Stimulated activated CD4-positive, alpha-beta T cell treated with anti-CD3 and anti-CD28 coated beads, Interleukin-15, amount 100 ng/mL, for 24 hours (primary cell): ENCODE measurements at places on chromosomes 6 and 20.

- DNase-seq: peak; percentile 39
Measured at GRCh38 chr6:4805553-4806336, 29.5 kb downstream of the CDYL start.

GRCh38 chr6:73519926-73520687 is 725 bp downstream of the EEF1A1 start:
- DNase-seq: peak; percentile 87

DNA sequence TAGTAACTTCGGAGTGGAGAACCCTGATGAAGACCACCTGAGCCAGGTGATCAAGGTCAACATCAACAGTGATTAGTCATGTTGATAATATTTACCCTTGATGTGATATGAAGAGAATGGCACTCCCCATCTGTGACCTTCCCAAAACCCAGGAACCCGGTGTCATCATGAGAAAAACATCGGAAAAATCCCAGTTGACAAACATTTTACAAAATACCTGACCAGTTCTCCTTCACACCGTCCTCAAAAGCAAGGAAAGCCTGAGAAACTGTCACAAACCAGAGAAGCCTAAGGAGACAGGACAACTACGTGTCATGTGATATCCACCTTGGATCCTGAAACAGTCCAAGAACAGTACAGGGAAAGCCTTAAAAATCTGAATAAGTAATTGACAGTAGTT is 197.3 kb downstream of the ZMYND8 start:
- no peak for DNase-seq

GRCh38 chr6:139742671-139743070 is 368.2 kb upstream of the CITED2 start:
- no peak for DNase-seq

DNA sequence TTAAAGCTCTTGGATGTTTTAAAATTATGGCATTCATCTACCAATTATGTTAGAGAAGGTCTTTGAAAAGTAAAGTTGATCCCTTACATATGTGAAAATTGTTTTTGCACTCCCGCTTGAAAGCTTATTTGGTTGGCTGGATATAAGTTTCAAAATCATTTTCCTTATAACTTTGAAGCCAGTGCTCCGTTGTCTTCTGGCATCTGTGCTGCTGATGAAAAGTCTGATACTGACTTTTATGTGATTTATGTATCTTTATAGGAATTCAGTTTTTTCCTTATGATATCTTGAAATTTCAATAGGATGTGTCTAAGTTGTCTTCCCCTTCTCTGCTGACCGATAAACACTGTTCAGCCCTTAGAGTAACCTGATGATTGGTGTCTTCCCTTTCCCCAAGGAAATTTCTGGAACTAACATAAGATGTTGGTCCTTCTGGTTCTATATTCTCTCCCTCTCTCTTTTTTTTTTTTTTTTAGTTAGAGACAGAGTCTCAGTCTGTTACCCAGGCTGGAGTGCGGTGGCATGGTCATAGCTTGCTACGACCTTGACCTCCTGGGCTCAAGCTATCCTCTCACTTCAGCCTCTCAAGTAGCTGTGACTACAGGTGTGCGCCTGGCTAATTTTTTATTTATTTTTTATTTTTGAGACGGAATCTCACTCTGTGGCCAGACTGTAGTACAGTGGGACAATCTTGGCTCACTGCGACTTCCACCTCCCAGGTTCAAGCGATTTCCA is 12.7 kb downstream of the PANK2 start:
- no peak for DNase-seq

- DNase-seq: no peak
Measured at GRCh38 chr6:75431379-75431778, 62.2 kb downstream of the FILIP1 start.

DNA sequence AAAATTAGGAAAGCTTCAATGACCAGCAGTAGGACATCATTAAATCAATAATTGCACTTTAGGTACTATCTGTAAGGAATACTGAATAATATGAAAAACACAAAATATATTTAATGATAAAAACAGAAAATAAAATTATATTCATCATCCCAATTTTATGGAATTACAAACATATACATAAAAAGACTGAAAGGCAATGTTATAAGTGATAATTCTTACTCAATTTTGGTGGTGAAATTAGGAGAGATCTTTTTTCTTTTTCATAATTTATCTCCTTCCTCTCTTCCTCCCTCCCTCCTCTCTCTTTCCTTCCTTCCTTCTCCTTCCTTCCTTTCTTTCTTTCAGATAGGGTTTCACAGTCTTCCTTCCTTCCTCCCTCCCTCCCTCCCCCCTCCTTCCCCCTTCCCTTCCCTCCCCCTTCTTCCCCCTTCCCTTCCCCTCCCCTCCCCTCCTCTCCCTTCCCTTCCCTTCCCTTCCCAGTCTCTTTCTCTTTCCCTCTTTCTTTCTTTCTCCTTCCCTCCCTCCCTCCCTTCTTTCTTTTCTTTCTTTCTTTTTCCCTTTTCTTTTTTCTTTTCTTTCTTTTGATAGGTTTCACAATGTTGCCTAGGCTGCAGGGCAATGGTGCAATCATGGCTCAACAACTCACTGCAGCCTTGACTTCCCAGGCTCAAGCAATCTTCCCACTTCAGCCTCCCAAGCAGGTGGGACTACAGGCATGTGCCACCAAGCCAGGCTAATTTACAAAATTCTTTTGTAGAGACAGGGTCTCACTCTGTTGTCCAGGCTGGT is 36.8 kb downstream of the RSPH3 start:
- DNase-seq: no peak

DNA sequence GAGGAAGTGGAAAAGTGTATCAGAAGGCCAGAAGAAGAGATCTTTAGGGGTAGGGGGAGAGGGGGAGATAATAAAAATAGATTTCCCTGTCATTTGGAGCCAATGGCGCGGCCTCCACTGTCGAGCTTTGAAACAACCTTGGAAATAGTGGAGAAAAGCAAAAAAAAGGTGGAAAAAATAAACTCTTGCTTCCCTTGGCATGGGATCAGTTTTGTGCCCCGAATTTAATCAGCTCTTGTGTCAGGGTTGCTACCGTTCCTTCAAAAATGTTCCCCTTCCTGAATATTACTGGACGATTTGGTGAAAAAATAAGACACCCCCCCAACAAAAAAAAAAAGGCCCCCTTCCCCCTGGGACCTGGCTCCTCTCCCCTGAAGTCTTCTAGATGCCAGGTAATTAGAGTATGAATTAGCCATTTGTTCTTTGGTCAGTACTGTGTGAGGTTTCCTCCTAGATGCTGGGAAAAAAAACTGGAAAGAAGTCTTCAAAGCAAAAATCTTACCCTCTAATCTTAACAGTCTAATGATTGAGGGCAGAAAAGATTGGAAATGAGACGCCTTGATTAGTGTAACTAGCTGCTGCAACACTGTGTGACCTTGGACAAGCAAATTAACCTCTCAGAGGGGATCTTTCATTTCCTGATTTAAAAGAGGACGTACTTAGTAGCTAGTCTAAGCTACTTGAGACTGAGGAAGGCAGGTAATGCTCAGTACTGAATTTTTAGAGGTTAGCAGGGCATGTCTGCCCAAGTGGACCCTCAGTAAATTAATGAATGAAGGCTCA is 872 bp upstream of the RBM39 start:
- no peak for DNase-seq

GRCh38 chr6:157791450-157791849 is 31.6 kb upstream of the SNX9 start:
- no peak for DNase-seq

DNA sequence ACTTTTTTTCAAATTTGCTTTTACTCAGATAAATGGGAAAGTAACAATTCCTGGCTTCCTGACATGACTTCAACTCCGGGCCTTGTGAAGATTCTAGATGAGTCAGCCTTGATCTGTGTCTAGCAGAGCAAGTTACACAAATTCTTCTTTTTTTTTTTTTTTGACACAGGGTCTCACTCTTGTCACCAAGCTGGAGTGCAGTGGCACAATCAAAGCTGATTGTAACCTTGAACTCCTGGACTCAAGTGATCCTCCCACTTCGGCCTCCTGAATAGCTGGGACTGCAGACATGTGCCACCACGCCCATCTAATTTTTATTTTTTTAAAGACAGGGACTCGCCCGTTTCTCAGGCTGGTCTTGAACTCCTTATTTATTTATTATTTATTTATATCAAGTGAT is 7.3 kb upstream of the ARHGAP18 start:
- no peak for DNase-seq

- no peak for DNase-seq
Measured at GRCh38 chr20:8394308-8394945, 262.4 kb downstream of the PLCB1 start.

- DNase-seq: no peak
Measured at GRCh38 chr20:23435626-23436539, 3.6 kb upstream of the CSTL1 start.

GRCh38 chr20:33082546-33082945 is 3.1 kb downstream of the BPIFB4 start:
- no peak for DNase-seq

- DNase-seq: no peak
Measured at GRCh38 chr6:77403424-77403823, 59.9 kb downstream of the HTR1B start.

DNA sequence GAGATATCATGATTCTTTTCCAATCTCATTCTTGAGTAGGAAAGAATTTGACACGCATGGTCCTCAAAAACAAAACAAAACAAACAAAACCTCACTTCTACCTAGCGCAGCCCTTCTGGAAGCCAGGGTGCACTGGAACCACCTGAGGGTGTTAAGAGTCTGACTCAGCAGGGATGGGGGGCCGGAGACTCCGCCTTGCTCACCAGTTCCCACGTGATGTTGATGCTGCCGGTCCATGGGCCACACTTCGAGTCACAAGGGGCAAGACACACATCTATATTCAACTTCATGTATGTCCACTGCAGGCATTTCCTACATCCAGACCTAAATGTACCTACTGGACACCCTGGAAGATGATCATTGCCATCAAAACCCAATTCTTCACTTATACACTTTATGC is 30.4 kb downstream of the BFSP1 start:
- no peak for DNase-seq

GRCh38 chr20:62902926-62903615 is 23.2 kb downstream of the DIDO1 start:
- DNase-seq: peak; percentile 27

- no peak for DNase-seq
Measured at GRCh38 chr6:158475344-158476302, 84.3 kb upstream of the TMEM181 start.

- no peak for DNase-seq
Measured at GRCh38 chr6:96934087-96934486, 9.6 kb downstream of the KLHL32 start.

DNA sequence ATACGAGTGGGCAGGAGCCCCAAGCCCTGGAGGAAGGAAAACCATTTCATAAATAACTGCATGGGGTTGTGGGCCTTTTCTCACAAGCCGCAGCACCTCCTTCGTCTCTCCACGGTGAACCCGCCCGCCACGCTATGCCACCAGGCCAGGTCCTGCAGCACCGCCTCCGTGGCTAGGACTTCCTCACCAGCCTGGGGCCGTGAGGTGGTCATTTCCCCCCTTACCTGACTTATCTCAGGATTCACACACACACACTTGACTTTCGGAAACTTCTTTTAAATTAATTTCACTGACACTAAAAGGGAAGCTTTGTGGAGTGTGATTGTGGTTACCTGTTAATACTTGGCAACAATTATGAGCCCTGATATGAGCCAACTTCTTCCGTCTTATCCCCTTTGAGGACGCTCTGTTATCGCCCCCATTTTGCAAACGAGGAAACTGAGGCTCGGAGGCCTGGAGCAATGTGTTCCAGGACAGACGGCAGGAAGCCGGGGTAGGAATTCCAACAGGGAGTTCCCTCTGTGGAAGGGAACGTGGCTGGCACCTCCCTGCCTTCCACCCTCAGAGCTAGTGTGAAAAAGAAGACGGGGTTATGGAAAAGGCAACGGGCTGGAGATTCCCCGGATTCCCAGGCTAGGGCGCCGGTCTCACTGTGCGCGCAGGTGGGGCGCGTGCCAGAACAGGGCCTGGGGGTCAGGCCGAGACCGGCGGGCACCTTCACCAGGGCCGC is 817 bp upstream of the SLCO4A1 start:
- DNase-seq: peak; percentile 37

DNA sequence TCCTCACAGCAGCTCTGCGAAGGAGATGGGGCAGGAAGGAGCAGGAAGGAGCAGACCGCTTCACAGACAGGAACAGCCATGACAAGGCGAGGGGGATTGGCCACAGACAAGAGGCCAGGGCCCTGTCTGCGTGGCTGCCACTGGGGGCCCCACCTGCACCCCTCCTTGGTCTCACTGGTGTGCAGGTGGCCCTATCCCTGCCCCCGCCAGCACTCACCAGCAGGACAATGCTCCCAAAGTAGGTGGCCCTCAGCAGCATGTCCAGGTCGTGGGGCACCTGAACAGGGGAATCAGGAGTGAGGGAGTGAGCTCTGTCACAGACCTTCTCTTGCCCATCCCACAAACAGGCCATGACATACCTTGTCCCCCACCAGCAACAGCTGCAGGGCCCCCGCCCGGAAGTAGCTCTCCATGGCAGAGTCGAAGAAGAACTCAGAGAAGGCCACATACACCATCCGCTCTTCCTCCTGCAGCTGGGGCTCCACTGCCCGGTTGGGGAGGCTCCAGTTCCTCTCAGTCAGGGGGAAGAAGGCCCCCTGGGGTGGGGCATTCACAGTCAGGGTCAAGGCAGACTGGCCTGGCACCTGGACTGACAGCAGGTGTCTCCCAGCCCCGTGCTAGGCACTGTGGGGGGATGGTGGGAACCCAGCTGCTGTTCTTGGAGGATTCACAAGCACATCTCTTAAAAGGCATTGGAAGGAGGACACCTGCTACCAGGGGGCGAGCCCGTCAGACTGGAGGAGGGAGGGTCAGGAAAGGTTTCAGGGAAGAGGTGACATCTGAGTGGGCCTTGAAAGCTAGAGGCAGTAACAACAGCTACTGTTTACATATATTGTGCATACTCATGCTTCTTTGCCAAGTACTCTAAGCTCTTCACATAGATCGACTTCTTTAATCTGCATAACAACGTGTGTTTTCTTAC is 7.1 kb downstream of the PLTP start:
- DNase-seq: no peak

GRCh38 chr20:56826705-56827665 is 197.9 kb downstream of the TFAP2C start:
- DNase-seq: no peak

DNA sequence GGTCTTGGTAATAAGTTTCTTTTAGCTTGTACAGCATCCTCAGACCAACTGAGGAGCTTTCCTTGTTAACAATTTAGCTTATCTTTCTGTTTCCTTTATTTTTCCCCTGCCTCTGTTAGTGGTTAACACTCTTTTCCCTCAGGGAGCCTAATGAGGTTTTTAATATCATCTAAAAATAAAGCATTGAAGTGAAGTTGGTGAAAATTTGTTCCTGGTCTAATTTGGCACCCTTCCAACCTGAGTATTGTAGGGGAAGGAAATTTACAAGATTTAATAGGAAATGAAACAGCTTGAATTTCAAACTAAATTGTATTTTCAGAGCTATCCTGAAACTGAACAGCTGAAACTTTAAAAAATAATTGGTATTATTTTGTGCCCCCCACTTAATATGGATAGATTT is 28.1 kb upstream of the VAPB start:
- DNase-seq: no peak

DNA sequence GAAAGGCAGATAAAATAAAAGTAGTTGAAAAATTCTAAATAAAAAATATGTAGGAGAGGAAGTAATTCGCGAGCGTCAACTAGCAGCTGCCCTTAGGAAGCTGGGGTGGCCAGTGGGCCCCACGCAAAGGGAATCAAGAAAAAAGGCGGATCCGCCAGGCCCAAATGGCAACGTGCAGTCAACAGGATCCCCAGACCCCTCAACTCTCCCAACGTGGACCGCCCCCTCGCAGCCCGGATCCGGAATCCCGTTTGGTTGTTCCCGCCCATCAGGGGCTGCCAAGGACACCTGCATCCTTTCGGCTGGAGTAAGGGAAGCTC is 296 bp downstream of the DZANK1 start:
- no peak for DNase-seq

GRCh38 chr6:12733876-12734275 is 17.3 kb downstream of the PHACTR1 start:
- DNase-seq: no peak

GRCh38 chr6:144298916-144299315 is 13.8 kb downstream of the UTRN start:
- no peak for DNase-seq
